ENCODE measurements at places on chromosomes 3 and 15. TPM values are rescaled to one million over a fixed set of nuclear protein-coding genes. Genes with fewer than 3 reads are reported as not detected.

GPR160 gene
- 0.15 TPM for total RNA-seq

NANOGP8 gene
- total RNA-seq, result not detected

GOLGA8G gene
- not detected for total RNA-seq

CD276 gene
- total RNA-seq, result 91.6 TPM

MGLL gene
- 49.4 TPM for total RNA-seq

GOLGA6L6 gene
- total RNA-seq, result not detected
